Activated CD8-positive, alpha-beta memory T cell treated with anti-CD3 and anti-CD28 coated beads for 4 hours (primary cell): ENCODE measurements at places on chromosomes 6 and 20.

DNA sequence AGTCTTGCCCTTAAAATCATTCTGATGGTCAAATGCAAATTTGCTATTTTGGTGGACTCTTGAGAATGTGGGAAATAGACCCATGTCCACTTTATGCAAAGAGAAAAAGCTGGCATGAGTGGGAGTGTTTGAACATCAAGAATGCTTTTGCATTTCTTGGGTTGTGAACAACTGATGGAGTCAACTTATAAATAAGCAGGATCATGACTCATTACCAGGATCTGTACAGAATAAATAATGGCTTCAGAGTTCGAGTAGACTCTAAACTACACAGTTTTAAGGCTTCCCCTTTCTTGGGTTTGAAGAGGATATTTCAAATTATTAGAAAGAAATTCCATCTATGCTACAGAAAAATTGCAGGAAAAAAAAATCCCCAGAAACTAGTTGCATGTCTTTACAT lies 195.5 kb downstream of the EYA4 start:
- no peak for DNase-seq

DNA sequence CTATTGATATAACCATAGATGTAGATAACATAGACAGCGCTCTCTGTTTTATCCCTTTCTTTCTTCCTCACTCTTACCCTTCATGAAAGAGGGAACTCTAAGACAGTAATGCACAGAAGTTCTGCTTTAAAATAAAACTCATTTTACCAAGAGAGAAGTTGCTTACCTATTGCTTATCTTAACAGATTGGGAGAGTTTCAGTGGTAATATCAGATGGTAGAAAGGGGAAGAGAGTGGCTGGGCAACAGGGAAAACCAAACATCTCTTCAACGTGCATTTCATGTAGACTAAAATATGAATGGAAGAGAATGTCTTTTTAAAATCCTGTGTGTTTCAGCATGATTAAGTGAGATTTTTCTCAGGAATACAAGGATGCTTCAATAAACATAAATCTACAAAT lies 45.3 kb upstream of the SIRPG start:
- DNase-seq, result no peak

GRCh38 chr6:5108536-5109150 lies 23.5 kb downstream of the PPP1R3G start:
- no peak for DNase-seq

DNA sequence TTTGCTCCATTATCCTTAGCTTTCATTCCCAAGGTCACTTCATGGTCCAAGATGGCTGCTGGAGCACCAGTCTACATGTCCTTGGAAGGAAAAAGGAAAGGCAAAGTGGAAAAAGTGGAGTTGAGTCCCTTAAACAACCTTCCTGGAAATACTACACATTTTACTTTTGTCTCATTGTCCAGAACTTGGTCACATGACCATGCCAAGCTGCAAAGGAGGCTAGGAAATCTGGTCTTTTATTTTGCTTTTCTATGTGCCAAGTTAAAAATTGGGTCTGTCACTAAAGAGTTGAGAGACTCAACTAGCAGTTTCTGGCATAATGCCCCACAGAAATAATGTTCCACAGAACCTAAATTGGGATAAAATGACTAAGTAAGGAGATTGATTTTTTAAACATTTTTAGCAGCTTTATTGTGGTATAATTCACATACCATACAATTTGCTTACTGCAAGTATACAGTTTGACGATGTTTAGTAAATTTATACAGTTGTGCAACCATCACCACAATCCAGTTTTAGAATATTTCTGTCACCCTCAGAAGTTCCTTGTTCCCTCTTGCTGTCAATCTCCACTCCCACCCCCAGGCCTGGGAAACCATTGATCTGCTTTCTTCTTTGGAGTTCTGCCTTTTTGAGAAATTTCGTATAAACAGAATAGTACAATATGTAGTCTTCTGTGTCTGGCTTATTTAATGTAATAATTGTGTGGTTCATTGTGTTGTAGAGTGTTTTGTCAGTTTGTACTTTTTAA lies 5.6 kb upstream of the CHD6 start:
- no peak for DNase-seq

DNA sequence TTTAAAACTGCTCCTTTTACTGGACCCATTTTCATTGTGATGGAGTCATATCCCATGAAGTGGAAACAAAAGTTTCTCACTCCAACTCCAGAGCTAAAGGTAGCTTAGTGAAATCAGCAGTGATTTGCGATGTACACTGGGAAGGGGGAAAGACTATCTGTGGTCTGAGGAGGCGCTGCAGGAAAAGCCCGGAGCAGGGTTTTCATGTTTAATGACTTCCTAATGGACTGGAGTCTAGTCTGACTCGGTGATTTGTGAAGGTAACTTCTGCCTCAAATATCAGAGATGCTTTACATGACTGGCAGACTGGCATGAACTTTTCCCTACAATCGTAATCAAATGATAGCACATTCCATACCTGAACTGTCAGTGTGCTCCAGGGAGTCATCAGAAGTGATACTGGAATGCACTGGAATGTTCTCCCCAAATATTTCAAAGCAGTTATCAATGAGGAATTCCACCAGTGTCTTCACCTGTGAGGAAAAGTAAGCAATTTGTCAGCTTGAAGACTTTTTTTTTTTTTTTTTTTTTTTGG lies 7.0 kb downstream of the TAGAP start:
- no peak for DNase-seq

DNA sequence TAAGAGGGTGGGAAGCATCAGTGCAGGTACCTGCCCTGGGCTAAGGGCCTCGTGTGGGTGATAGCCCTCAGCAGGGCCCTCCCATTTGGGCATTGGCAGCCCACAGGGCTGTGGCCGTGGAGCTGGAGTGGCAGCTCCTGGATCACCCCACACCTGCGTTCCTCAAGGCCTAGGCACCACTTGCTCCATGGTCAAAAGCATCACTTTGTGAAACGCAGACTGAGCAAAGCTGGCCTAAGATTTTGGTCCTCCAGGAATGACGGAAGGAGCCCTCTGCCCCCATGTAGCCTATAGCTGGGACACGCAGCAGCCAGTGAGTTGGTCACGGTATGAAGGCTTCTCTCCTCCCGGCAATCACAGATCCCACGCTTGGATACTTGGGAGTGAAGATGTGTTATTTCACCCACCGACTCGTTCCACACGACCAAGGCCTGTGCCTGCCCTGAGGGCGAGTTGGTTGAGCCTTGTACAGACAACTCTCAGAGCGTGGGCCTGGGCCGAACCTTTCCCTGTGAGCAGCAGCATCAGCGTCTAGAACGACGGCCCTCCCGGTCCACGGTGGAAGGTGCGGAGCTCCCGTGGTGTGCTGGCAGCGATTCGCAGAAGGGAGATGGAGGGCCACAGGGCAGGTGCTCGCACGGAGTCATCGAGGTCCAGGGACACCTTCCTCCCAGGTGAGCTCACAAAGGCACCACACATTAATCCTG lies 39.7 kb downstream of the THBS2 start:
- no peak for DNase-seq

DNA sequence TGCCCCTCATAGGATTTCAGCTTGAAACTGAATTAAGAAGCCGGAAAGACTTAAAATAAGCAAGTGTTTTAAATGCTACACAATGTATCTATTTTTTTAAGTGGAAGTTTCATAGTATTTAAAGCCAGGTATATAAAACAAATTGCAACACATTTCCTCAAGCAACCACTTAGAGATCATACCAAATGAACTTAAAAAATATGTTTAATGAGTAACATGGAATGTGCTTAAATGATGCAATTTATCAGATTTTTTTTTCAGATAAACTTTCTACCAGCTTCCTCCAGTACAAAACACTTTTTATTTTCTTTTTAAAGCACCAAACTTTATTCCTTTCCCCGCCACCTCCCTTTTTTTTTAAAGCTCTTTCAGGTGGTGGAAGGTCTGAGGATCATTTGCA lies 534.3 kb downstream of the BMP2 start:
- no peak for DNase-seq

- DNase-seq, result no peak
Observed at GRCh38 chr20:56420940-56421688, 9.1 kb downstream of the CASS4 start.

- DNase-seq, result no peak
Observed at GRCh38 chr6:137352859-137353258, 133.7 kb upstream of the IFNGR1 start.

- DNase-seq, result no peak
Observed at GRCh38 chr20:33034901-33035492, 3.5 kb downstream of the BPIFB6 start.

GRCh38 chr6:13593720-13594119 lies 19.3 kb downstream of the SIRT5 start:
- DNase-seq, result no peak

- DNase-seq, result no peak
Observed at GRCh38 chr6:32980488-32981038, 12.2 kb downstream of the BRD2 start.

DNA sequence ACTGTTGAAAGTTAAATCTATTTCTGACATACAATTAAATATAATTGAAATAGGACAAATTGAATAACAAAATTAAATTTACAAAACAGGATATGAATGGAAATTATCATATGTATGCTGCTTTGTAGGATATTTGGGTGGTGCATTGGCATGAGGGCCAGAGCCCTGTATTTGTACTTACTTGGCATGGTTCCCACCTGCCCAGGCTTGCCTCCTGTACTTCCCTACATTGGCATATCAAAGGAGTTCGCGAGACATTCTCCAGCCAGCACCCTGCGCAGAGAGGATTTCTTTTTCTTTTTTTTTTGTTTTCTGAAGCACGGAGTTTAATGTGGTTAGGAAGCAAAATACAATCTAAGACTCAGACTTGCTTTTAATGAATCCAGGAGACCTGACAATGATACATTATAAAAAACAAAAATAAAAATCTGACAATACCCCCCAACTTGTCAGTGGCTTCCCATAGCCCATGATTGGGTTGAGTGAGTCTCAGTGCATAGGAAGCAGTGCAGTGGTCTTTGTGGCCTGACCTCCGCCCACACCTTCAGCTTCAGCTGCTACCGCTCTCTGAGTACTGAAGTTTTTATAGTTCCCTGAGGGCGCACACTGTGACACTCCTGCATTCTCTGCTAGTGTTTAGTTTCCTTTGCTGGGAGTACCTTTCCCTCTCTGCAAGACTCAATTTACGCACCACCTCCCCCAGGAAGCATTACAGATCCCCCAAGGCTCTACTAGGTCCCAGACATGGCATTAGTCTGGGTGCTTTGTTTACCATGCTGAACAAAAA lies 440.8 kb downstream of the UTRN start:
- DNase-seq, result no peak

DNA sequence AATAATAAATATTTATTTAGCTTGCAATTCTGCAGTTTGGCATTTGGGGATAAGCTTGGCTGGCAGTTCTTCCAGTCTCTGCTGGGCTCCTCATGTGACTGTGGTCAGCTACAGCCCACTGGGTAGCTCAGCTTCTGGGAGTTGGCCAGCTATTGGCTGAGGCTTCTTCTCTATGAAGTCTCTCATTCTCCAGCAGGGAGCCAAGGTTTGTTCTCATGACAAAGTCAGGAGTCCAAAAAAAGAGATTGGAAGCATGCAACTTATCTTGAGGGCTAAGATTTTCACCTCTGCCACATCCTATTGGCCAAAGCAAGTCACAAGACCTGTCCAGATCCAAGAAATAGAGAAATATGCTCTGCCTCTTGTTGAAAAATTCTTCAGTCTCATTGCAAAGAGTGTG lies 94.6 kb downstream of the SNAP25 start:
- no peak for DNase-seq

- DNase-seq, result no peak
Observed at GRCh38 chr20:10170261-10170660, 48.4 kb upstream of the SNAP25 start.

GRCh38 chr20:1331101-1331500 lies 2.2 kb upstream of the SDCBP2 start:
- DNase-seq, result no peak

- DNase-seq, result no peak
Observed at GRCh38 chr6:99822741-99823512, 171.1 kb downstream of the MCHR2 start.
